GOT3 (cell line): ENCODE measurements at places on chromosomes 11 and 22.

DNA sequence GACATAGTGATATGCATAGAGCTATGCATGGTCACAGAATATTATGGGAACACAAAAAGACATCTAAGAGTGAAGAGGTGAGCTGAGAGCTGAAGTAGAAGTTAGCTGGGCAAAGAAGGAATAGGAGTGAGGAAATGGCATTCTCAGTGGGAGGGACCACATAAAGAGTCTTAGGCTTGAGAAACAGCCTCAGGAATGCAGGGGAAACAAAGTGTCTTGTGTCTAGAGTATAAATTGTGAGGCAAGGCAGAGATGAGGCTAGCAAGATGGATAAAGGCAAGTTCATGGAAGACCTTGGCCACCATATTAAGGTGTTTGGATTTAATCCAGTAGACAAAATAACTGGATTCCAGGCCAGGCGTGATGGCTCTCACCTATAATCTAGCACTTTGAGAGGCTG lies 40.6 kb upstream of the CRTAM start:
- no peak for DNase-seq

GRCh38 chr11:33448461-33449130 lies 191.4 kb downstream of the HIPK3 start:
- DNase-seq, result no peak

DNA sequence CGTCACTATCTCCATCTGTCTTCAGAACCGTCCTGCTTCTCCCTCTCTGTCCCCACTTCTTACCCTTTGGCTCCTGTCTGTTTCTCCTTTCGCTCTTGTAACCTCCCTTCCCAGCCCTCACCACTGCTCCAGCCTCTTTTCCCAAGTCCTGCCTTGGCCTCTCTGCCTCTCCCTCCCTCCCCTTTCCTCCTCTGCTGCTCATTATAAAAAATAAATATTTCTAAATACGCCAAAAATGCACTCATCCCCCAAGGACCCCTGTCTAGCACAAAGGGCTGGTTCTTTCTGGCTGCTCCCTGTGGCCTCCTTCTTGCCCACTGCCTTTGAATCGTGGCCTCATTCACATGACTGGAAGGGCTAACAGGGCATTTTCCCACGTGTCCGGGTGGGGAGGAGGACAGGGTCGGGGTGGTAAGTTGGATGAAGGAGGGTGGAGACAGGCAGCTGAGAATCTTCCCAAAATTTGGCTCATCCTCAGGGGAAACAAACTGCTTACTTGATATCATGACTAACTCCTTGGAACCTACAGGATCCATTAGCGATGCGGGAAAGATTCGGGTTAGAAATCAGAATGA lies 26.4 kb upstream of the OAF start:
- DNase-seq, result no peak

DNA sequence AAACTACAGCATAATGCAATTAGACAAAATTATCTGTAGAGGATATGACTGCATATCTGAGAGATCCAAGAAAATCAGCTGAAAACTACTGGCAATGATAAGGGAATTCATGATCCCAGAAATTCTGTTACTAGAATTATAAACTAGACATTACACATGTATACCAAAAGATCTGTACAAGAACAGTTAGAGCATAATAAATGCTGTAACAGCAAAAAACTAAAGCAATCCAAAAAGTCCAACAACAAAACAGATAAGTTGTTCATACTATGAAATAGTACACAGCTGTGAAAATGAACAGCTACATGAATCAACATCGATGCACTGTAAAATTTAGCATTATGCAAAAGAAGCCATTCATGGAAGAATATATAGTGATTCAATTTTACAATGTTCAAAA lies 6.0 kb downstream of the ZNF214 start:
- DNase-seq, result no peak

DNA sequence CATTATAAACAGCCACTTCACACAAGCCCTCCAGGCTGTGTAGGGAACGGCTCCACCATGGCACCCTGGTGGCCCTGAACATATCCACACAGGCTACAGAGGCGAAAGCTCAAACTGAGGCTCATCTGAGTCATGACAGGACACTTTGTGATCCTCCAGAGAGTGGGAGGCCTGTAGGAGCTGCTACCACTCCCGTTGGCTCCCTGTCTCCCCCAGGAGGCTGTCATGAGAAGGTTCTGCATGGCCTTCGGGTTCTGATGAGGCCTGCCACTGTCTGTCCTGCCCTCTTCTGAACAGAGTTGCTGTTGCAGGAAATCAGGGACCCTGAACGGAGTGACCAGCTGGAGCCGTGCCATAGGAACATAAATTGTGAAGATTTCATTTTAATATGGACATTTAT lies 23.8 kb upstream of the ALDH3B2 start:
- DNase-seq, result no peak

GRCh38 chr11:45171550-45171949 lies 25.1 kb downstream of the PRDM11 start:
- no peak for DNase-seq

DNA sequence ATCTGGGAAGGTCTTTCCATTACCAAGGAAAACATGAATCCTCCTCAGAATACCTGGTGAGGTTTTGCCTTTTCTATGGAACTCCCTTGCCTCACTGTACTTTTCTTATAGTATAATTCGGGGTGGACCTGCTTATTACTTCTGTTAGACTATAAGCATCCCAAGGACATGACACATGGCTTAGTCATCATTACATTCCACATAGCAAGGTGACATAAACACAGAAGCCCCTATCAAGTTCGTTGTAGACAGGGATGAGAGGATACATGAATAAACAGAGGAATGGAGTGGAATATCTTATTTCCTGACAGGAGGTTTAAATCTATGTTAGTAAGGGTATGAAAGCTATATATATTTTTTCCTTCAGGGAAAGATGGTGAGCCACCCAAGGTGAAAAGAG lies 532.2 kb upstream of the CCDC90B start:
- DNase-seq, result no peak

DNA sequence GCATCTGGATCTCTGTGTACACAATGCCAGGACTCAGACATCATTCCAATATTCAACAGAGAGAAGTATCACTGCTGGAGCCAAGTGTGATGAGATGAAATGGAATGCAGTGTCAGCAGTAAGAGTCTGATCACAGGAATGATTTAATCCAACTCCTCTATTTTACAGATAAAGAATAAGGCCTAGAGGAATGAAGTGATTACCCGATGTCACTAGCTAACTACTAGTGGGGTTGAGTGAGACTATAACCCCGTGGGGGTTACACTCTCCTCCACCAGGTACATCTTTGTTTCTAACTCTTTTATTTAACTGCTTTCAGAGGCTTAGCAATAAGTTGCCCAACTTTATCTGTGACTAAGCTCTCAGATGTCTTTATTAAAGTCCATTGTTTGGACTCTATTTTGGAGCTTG lies 94.2 kb upstream of the FAT3 start:
- no peak for DNase-seq

DNA sequence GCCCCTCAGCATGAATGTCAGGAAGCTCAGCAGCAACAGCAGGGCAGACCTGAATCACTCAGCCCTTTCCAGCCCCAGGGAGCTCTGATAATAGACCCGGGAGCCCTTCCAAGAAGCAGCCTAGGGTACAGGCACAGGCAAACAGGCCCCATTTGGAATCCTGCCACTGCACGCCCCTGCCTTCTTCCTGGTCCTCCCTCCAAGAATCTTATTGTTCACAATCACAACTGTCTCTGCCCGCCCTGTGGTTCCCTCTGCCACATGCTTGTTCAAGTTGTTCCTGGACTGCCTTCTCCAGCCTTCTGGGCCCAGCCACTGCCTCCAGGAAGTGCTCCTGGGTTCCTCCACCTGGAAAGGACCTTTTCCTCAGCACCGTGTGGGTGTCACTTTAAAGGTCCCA lies 54.6 kb downstream of the LRRC32 start:
- peak; percentile 8 for DNase-seq

GRCh38 chr11:94583866-94584500 lies 16.8 kb downstream of the PIWIL4 start:
- DNase-seq, result no peak

- DNase-seq, result no peak
Measured at GRCh38 chr22:21028277-21029251, 3.8 kb downstream of the SLC7A4 start.

- no peak for DNase-seq
Measured at GRCh38 chr11:102886999-102887398, 12.2 kb upstream of the MMP12 start.

DNA sequence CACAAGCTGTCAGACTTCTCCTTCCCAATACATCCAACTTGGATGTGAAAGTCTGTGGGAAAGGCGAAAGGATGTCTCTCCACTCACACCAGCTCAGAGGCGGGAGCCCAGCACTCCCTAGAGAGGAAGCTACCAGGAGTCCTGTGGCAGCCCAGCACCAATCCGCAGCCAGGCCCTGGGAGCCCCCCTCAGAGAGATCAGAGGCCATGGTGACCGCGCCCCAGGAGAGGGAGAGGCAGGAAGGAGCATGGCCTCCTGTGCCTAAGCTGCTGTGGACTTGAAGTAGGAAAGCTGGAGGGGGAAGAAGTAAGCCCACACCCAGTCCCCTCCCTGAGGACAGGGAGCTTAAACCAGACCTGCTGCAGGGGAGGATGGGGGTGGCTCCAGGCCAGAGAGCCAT lies 24.4 kb upstream of the IGSF9B start:
- DNase-seq, result no peak

GRCh38 chr11:134036492-134037045 lies 32.3 kb upstream of the JAM3 start:
- DNase-seq, result no peak

GRCh38 chr22:36923131-36923788 lies 9.8 kb downstream of the CSF2RB start:
- DNase-seq, result no peak

DNA sequence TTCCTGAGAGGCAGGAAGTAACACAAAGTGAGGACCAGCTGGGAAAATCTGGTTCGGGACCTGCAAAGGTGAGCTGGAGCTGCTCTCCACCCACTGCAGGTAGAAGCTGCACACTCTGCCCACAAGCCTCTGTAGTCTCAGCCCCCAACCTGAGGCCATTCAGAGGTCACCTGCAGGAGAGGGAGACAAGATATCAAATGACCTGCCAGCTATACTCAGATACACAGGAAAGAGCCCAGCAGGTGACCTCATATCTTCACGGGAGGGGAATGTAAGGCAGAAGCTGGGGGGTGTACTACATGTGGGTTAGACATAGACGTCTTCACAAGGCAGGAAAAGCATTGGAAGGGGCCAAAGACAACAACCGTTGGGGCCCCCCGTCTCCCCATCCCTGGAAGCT lies 86.1 kb downstream of the APIP start:
- DNase-seq, result no peak

GRCh38 chr11:89489930-89490329 lies 1.2 kb downstream of the NOX4 start:
- no peak for DNase-seq

GRCh38 chr22:44594951-44595350 lies 96.9 kb upstream of the RTL6 start:
- no peak for DNase-seq

GRCh38 chr11:58726737-58727414 lies 4.9 kb downstream of the GLYAT start:
- DNase-seq, result no peak

DNA sequence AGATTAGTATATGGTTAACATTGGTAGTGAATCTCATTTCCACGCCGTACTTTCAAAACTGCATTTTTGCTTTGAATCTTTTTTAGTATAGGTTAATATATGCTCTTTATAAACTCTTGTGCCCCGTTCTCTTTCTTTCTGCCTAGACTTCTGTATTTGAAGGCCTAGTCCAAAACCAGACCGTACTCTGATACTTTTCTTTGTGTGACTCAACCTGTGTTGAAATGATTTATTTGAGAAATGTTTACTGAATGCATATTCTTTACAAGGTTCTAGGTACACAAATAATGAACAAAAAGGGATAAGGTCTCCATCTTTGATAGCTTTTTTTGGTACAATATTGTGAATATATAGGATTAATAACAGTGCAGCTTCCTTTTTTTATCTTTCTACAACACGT lies 68.3 kb downstream of the HIPK3 start:
- DNase-seq, result no peak

DNA sequence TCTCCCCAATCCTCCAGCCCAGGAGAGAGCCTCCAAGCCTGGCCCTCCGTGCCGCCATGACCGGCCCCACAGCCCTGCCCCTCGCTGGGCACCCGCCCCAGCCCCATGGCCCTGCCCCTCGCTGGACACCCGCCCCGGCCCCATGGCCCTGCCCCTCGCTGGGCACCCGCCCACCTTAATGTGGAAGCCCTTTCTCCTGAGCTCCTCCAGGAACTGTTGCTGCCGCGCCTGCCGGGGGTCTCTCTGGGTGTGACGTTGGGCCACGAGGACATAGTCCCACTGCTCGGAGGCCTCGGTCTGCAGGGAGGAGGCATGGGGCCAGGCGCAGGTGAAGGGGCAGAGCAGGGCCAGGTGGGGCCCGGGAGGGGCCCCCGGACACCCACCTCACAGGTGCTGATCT lies 8.2 kb downstream of the ANO9 start:
- DNase-seq, result no peak

- no peak for DNase-seq
Measured at GRCh38 chr11:19187833-19188258, 13.9 kb downstream of the CSRP3 start.

DNA sequence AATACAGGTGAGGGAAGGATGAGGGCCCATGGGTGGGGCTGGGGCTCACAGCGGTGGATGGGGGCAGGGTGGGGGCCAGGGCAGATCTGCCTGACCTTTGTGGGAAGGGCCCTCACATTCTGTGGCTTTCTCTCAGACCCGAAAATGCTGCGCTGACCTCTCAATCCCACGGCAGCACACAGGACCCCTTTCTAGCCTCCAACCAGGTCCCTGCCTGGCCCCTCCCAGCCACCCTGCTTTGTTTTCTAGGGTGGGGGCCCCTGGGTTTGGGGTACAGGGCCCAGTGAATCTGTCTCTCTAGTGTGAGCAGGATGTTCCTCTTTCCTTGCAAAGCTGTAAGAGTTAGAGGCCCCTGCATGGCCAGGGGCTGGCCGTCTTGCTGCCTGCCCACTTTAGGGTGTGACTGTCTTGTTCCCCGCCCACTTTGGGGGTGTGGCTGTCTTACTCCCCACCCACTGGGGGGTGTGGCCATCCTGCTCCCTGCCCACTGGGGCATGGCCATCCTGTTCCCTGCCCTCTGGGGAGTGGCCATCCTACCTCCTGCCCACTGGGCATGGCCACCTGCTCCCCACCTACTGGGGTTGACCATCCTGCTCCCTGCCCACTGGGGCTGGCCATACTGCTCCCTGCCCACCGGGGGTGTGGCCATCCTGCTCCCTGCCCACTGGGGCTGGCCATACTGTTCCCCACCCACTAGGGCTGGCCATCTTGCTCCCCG lies 11.5 kb downstream of the PARVG start:
- DNase-seq, result no peak
